ENCODE measurements at places on chromosomes 1 and 21. TPM values are rescaled to one million over a fixed set of nuclear protein-coding genes. Genes with fewer than 3 reads are reported as not detected.

Gene ID3
- 420 TPM for total RNA-seq

Gene BRDT
- total RNA-seq = not detected

Gene METTL18
- 9.3 TPM for total RNA-seq

Gene ARHGAP30
- 0.20 TPM for total RNA-seq

Gene BARHL2
- total RNA-seq = not detected

Gene RGSL1
- total RNA-seq = not detected

Gene MIER1
- total RNA-seq = 31.8 TPM

Gene LAMC2
- total RNA-seq = 4.5 TPM

Gene LCK
- 1.2 TPM for total RNA-seq

Gene MLLT11
- 30.0 TPM for total RNA-seq

Gene RIPPLY3
- total RNA-seq = 18.9 TPM

GRCh38 chr1:232018231-232019025 lies 391.8 kb downstream of the DISC1 start:
- no peak overlapping the region for H3K27ac ChIP-seq
- peaks cover 15% of the 10 kb centered on the region for H3K27me3 ChIP-seq
- H3K4me1 ChIP-seq = peaks cover 2% of the 10 kb centered on the region

GRCh38 chr1:29747196-29747595 lies 510.9 kb downstream of the PTPRU start:
- no peak for DNase-seq
- peaks cover 25% of the 10 kb centered on the region for H3K27me3 ChIP-seq
- H3K4me1 ChIP-seq = no peaks in the 10 kb centered on the region
- no peak overlapping the region for H3K27ac ChIP-seq

GRCh38 chr1:210573141-210573540 lies 244.4 kb downstream of the HHAT start:
- no peak overlapping the region for H3K4me3 ChIP-seq
- DNase-seq = no peak
- H3K36me3 ChIP-seq = peaks cover 7% of the 10 kb centered on the region

GRCh38 chr21:45440736-45441350 lies 35.9 kb downstream of the COL18A1 start:
- H3K4me3 ChIP-seq = no peak overlapping the region
- H3K27ac ChIP-seq = no peak overlapping the region
- DNase-seq = no peak
- H3K36me3 ChIP-seq = peaks cover 19% of the 10 kb centered on the region

DNA sequence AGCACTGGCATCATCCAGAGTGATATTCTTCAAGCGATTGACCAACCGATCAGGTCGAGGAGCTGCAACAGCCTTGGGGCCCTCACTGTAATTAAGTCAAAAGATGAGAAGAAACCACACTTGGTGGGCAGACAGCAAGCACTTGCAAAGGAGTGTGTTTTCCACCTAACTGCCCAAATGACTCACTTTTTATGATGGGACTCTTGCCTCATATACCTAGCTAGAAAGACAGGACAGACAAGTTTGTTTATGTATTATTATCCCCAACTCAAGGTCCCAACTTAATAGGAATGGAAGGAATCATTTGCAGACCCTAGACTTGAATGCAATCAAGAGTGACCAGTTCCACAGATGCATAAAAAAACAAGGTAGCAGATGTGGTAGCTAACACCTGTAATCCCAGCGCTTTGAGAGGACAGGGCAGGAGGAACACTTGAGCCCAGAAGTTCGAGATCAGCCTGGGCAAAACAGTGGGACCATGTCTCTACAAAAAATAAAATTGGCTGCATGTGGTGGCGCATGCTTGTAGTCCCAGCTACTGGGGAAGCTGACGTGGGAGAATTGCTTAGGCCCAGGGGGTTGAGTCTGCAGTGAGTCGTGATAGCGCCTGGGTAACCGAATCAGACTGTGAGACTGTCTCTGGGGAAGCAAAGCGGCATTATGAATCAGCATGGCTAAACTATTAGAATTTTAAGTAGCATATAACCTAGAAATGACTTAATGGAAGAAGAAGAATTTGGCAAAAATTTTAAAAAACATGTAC lies 2.3 kb upstream of the NRAS start:
- H3K4me3 ChIP-seq = no peak overlapping the region
- no peak overlapping the region for H3K27ac ChIP-seq
- H3K36me3 ChIP-seq = peaks cover 23% of the 10 kb centered on the region
- no peak for DNase-seq

DNA sequence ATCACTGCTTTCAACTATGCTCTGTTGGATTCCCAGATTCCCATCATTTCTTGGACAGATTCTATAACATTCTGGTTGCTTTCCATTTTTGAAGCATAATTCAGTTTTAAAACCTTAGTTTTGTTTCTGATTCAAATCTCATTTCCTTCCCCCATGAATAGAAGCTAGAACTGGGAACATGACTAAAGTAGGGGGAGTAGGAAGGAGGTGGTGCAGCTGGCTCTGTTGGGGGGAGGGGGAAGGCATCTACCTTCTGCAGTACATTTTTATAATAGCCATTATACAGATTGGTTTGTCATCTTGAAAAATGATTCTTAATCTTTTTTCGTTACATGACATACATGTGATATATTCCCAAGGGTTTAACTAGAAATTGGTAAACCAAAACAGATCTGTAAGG lies 48.1 kb downstream of the SMG7 start:
- no peak overlapping the region for H3K4me3 ChIP-seq
- H3K36me3 ChIP-seq = peaks cover 21% of the 10 kb centered on the region
- no peak for DNase-seq
- no peaks in the 10 kb centered on the region for H3K27me3 ChIP-seq

DNA sequence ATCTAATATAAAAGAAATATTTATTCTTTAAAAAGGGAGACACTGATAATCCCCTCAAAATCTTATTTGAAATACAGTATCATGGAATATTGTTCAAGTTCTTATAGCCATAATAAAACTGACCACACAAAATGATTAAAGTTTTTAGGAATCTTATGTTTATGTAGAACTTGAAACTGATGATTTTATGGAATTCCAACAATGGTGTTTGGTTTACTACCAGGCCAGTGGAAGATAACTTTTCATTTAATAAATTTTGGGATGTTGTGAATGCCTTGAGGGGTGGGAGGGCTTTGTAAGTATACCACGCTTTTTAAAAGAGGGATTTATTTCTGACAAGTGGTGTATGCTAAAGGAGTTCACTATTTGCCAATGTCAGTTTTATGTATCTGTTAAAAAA lies 87.7 kb downstream of the RAB3GAP2 start:
- DNase-seq = no peak
- no peak overlapping the region for H3K4me3 ChIP-seq
- no peak overlapping the region for H3K27ac ChIP-seq

GRCh38 chr1:178609015-178609414 lies 96.1 kb downstream of the TEX35 start:
- no peaks in the 10 kb centered on the region for H3K36me3 ChIP-seq
- H3K27ac ChIP-seq = no peak overlapping the region
- no peaks in the 10 kb centered on the region for H3K4me1 ChIP-seq

- H3K27me3 ChIP-seq = peaks cover 3% of the 10 kb centered on the region
- no peak overlapping the region for H3K27ac ChIP-seq
- peaks cover 17% of the 10 kb centered on the region for H3K4me1 ChIP-seq
- no peaks in the 10 kb centered on the region for H3K36me3 ChIP-seq
- no peak for DNase-seq
Observed at GRCh38 chr1:56646611-56647010, 1.5 kb downstream of the PRKAA2 start.

DNA sequence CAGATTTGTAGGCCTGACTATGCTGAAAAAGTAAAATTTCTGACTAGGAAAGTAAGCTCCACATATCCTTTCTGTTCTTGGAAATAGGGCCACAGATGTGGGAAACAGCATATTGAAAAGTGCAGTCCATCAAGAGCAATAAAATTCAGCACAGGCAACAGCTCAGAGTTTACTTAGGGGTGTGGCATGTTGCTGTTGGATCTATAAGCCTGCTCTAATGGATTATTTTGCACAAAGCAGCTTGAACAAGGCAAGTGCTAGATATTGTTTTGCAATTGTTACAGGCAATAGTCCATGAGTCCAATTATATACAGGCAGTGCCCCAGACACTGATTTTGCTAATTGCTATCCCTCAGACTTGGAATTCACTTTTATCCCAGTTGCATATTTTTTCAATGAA lies 289.8 kb upstream of the SNX7 start:
- H3K4me3 ChIP-seq = no peak overlapping the region
- peaks cover 11% of the 10 kb centered on the region for H3K4me1 ChIP-seq
- DNase-seq = no peak
- peaks cover 2% of the 10 kb centered on the region for H3K27me3 ChIP-seq
- H3K36me3 ChIP-seq = no peaks in the 10 kb centered on the region

- DNase-seq = no peak
- H3K4me1 ChIP-seq = no peaks in the 10 kb centered on the region
- no peaks in the 10 kb centered on the region for H3K36me3 ChIP-seq
- H3K27me3 ChIP-seq = peaks cover 48% of the 10 kb centered on the region
- H3K27ac ChIP-seq = no peak overlapping the region
Observed at GRCh38 chr1:18145851-18146618, 38.4 kb downstream of the IGSF21 start.

- peaks cover 4% of the 10 kb centered on the region for H3K36me3 ChIP-seq
- DNase-seq = no peak
- H3K4me3 ChIP-seq = no peak overlapping the region
- H3K27ac ChIP-seq = no peak overlapping the region
- H3K4me1 ChIP-seq = peaks cover 5% of the 10 kb centered on the region
Observed at GRCh38 chr1:193299038-193299437, 112.6 kb upstream of the B3GALT2 start.

DNA sequence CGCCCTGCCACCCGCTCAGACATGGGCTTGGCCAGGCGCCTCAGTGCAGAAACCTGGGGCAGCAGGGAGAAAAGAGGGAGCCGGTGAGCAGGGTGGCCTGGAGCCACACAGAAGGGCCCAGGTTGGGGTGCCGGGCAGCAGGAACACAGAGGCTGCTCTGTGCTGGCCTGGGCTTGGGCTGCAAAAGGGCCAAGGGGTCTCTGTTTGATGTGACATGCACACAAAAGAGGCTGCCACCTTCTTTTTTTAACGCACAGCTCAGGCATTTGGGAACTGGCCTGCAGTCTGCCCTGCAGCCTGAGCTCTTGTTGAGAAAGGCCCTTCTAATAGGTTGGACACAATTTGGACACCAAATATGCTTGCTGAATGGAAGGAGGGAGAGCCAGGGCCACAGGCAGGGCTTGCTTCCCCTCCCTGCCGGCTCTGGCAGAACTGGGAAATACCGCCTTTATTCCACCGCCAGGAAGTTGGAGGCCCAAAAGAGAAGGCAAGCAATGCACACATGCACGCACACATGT lies 32.4 kb downstream of the KIF21B start:
- H3K36me3 ChIP-seq = no peaks in the 10 kb centered on the region
- no peak overlapping the region for H3K27ac ChIP-seq
- H3K4me3 ChIP-seq = no peak overlapping the region

DNA sequence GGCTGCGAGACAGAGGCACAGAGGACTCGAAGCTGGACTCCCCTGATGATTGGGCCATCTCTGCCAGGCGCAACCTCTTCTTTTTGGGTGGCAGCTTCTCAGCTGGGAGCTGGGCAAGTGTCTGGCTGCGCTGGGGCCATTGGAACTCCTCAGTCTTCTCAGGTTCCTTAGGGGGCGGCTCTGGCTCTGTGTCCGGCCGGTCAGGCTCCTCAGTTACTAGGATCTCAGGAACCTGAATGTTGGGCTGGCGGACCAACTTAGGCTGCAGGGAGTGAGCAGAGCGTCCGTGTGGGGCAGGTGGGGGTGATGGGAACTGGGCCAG lies 97.5 kb upstream of the EDN2 start:
- H3K27ac ChIP-seq = no peak overlapping the region
- DNase-seq = no peak
- H3K27me3 ChIP-seq = peaks cover 7% of the 10 kb centered on the region
- no peaks in the 10 kb centered on the region for H3K36me3 ChIP-seq

- no peak overlapping the region for H3K4me3 ChIP-seq
- DNase-seq = no peak
- no peaks in the 10 kb centered on the region for H3K27me3 ChIP-seq
- H3K27ac ChIP-seq = no peak overlapping the region
- H3K36me3 ChIP-seq = no peaks in the 10 kb centered on the region
Observed at GRCh38 chr1:65113298-65113697, 34.7 kb upstream of the AK4 start.

GRCh38 chr1:214380986-214381695 lies 100.2 kb downstream of the SMYD2 start:
- H3K4me3 ChIP-seq = no peak overlapping the region
- peaks cover 48% of the 10 kb centered on the region for H3K36me3 ChIP-seq
- peaks cover 46% of the 10 kb centered on the region for H3K4me1 ChIP-seq
- no peak for DNase-seq
- H3K27ac ChIP-seq = peak overlapping the region; percentile 90

Data from progenitor cell of endocrine pancreas (in vitro differentiated cells).